Right atrium auricular region (tissue), 2 donors: ENCODE measurements at places on chromosomes 2 and 18.
A peak's percentile ranks its signal among the peaks of the same experiment; 100 is the strongest.

DNA sequence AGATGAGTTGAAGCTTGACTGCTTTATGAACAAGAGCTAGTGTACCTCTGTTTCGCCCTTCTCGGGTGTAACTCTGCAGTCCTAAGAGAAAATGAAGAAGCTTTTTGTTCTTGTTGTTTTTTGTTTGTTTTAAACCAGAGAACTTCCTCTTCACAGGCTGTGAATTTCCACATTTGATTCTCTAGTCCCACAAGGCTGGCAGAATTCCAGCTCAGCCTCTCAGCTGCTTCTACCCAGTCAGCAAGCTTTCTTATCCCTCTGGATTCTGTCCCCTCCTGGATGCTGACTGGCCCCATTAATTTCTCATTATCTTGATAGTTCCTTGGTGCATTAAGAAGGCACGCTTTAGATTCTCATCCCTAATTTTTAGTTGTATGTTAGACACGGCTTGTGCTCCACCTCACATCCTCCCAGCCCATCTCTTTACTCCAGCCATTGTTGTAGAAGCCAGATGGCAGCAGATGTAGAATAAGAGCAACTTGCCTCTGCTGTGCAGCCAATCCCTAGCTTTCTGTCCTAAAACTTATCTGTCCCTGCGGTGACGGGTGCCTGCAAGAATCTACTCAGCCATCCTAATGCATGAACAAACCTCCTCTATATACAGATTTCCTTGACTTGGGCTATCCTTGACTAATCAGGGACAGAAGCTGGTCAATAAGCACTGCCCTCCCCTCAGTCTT is 12.3 kb upstream of the RESP18 start:
- DNase-seq, result peak; percentile 70

GRCh38 chr2:72834596-72834995 is 8.8 kb upstream of the EXOC6B start:
- no peak for DNase-seq

- DNase-seq, result no peak
Observed at GRCh38 chr18:8741117-8741516, 35.8 kb downstream of the MTCL1 start.

DNA sequence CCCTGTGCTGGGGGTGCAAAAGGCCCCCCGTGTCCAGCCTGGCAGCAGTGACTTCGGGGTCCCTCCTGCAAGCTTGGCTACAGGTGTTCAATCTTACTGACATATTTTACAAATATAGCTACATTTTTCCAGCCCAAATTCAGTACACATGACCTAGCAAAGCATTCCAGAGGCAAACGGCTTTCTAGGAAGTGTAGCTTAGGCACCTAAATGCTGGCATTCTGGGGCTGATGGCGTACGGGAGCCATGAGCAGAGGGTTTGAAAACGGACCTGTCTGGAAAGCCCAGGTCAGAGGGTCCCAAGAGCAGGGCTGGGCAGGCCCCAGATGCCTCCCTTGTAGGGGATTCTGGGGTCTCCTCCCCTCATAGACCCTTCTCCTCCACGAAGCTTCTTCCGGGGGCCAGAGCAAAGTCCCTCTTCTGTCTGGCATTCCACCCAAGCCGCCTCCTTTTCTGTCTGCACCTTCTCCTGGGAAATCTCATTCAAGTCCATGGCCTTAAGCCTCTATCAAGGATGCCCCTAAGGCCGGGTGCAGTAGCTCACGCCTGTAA is 63.3 kb upstream of the ASAP2 start:
- no peak for DNase-seq

GRCh38 chr2:153474876-153475435 is 3.6 kb downstream of the RPRM start:
- DNase-seq, result no peak

DNA sequence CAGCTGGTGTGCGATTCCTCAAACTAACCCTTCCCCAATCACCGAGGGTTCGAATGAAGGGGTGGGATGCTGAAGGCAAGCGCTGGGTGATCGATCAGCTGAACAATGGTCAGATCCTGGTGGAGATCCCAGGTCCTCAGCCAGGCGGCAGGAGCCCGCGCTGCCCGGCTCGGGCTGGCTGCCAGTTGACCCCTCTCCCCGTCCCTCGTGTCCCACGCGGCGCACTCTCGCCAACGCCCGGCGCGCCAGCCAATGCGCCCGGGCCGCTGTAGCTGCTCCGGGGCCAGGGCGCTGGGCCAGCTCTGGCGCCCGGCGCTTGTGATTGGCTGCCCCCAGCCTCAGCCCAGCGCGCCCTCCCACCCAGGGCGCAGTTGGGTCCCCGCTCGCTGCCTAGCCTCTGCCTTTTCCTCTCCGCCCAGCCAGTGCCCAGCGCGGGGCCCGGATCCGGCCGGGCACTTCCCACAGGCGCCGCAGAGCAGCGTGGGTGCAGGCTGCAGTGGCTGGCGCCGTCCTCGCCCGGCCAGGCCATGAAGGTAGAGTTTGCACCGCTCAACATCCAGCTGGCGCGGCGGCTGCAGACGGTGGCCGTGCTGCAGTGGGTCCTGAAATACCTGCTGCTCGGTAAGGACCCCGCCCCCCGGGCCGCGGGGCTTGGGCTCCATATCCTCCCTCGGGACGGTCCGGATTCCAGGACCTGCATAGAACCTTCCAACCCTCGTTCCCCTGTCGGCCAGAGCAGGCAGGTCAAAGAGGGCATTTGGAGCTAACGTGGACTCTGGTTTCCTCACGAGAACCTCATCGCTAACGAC is at the start of gene MOGAT1:
Gene MOGAT1 (plus strand): TSS at position 400 of the 809 bp plus-strand sequence. CDS start 128 bp downstream, at position 528.
- no peak for DNase-seq

DNA sequence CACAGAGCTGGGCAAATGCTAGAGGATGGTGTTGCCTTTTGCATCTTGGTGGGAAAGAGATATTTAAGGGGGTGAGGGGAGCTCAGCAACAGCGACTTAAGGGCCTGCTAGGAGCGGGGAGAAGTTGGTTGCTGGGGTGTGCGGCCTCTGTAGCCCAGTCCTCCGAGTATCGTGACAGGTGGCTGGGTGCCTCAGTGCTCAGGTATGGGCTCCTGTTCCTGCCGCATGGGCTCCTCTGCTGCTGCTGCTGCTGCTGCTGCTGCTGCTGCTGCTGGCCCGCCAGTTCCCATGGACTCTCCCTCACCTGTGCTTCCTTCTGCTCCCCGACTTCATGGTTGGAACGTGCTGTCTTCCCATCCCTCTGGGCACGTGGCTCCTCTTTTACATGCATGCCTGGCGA is 22.0 kb downstream of the AGAP1 start:
- no peak for DNase-seq

GRCh38 chr2:62197011-62197924 is 1.4 kb downstream of the B3GNT2 start:
- DNase-seq, result no peak

GRCh38 chr2:237758185-237758584 is 40.4 kb upstream of the RBM44 start:
- DNase-seq, result no peak
